ACHN (cell line): ENCODE measurements at places on chromosomes 6 and 20.
A peak's percentile ranks its signal among the peaks of the same experiment; 100 is the strongest.

- DNase-seq = no peak
Measured at GRCh38 chr20:53712212-53712977, 118.8 kb upstream of the ZNF217 start.

GRCh38 chr6:47116086-47116485 lies 74.0 kb upstream of the ADGRF1 start:
- DNase-seq = no peak

- no peak for DNase-seq
Measured at GRCh38 chr6:46918806-46919205, 2.9 kb downstream of the ADGRF5 start.

DNA sequence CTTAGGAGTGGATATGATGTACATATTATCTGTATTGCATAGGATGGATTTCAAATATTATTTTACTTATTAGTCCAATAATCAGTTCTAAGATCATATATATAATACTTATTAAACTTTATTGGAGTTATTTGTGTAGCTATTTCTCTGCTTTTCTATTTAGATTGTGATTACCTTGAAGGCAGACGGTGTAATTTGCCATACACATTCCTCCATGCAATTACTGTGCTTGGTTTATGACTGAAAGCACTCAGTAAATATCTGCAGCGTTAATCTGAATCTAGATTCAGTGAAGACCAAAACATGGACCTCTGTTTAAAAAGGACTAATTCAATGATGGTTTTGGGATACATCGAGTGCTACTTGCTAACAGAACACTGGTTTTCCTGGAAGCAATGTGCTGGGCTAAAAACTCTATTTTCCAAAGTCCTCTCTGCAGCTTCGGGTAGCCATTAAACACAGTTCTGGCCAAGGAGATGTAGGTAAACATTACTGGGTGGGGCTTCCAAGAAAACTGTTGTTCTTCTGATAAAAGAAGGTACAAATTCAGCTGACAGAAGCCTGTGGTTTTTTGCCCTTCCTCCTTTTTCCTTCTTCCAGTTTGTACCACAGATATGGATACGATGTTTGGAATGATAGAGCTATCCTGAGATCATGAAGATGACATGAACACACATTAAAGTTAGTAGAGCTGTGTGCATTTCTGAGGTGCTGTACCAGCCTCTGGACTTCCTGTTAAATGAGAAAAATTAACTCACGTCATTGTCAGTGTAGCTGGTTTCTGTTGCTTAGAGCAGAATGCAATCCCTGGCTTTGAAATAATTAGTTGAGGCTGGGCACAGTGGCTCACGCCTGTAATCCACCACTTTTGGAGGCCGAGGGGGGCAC lies 136.5 kb upstream of the NUP153 start:
- DNase-seq = no peak

GRCh38 chr20:31833130-31833930 lies 12.1 kb downstream of the FOXS1 start:
- DNase-seq = peak; percentile 57

- DNase-seq = no peak
Measured at GRCh38 chr6:162821102-162821501, 93.3 kb downstream of the PACRG start.

DNA sequence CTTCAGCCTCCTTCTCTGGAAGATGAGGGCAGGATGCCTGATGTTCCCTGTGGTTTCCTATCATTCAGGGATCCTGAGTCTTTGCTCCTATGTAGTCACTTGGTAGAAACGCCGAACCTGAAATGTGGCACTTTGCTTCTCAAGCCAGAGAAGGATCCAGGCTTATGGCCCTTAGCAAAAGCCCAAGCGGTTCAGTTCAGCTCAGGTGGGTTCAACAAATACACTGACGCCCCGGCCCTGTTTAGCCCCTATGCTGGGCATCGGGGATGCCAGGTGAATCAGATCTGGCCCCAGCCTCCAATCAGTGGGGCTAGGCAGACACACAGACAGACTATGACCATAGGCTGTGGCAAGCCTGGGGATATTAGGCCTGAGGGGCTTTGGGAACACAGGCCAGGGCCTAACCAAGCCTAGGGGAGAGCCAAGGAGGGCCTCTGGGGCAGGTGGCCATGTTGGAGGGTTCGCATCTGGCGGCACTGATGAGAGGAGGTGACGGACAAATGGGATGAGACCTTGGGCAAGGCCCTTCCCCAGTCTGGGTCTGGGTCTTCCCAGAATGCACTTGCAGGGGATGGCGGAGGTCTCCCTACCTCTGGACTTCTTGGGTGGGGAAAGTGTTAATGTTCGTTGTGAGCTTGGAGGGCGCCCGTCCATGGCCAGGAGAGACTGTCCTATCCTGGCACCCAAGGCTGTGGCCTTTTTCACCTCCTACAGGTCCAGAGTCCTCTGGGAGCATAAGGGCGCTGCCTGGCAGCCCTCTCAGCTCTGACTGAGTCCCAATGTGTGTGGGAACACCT lies 17.6 kb upstream of the SRC start:
- no peak for DNase-seq

GRCh38 chr6:162177746-162178145 lies 549.8 kb downstream of the PRKN start:
- no peak for DNase-seq

DNA sequence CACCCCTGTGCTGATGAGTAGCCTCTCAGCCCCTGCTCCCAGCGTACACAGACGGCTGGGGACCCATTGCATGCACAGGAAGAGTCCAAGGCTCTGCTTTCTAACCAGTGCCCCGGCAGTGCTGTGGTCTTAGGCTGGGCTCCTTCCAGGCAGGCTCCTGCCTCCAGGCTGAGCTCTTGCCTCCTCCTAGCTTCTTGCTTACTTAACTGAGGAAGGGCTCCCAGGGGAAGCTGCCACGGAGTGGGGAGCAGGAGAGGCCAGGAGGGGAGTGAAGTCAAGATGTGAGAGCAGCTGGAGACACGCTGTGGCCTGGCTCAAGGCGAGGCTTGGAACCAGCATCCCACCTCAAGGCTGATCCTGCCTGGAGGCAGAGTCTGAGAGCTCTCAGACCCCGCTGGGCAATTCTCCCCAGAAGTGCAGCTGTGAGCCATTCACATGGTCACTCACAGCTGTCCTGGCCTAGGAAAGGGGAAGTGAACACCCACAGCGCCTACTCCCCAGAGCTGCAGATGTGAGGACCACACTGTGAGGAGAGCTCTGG lies 141.0 kb downstream of the TBXT start:
- DNase-seq = no peak

DNA sequence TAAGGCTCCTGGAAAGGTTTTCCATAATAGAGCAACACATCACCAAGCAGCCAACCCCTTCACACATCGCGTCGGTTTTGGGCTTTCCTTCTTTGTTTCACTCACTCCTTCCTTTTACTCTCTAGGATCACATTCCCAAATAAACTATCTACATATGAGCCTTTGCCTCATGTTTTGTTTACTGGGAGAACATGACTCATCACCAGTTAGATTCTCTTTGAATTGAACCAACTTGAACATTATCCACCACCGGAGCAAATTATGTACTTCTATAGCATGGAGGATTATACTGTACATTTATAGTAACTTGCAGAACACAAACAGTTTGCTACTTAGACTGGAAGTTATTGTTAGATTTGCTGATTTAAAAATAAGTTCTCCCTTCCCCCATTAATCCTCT lies 41.0 kb downstream of the SAMD5 start:
- DNase-seq = no peak

- peak; percentile 55 for DNase-seq
Measured at GRCh38 chr6:151475653-151476523, 17.9 kb upstream of the CCDC170 start.

DNA sequence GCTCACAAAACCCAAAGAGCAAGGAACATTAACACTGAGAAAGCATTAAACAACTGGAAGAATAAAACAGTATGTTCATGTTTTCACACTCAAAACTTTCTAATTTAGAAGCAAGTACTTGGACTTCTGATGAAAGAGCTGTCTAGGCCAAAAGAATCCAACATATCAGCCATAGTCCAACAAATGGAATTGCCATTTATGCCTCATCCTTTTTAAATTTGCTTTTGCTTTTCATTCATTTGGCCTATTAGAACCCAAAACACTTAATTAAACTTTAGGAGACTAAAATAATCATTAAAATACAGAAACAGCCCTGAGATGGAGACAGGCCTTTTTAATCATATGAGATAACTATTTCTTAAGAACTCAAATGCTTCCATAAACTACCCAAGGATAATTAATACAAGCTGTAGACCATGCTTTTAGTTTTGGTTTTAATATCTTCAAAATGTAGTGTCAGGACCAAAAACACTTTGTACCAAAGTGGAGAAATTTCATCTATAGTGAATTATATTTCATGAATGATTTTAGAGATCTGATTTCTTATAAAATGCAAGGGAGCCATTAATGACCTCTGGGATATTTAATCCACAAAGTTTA lies 166.5 kb downstream of the KIF6 start:
- DNase-seq = no peak
